Stimulated activated CD8-positive, alpha-beta memory T cell treated with anti-CD3 and anti-CD28 coated beads, Interleukin-7, amount 100 ng/mL, for 48 hours (primary cell): ENCODE measurements at places on chromosomes 2 and 18.

DNA sequence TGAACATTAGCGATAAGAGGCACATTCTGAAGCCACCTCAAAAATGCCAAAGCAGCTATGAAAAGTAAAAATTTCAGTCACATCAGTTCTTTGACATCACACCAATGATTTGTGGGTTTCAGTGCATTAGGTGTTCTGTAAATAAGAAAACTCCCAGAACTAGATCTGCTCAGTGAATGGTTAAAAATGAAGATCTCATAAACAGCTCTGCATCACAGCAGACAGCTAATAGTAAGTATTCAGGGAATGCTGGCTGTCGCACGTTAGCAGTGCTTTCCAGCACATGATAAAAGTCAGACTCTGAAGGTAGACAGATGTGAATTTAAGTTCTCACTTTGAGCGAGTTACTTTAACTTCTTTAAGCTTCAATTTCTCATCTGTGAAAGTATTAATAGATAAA, 154.9 kb downstream of the SATB2 start:
- DNase-seq: no peak

GRCh38 chr2:143356736-143357446, 227.7 kb downstream of the ARHGAP15 start:
- DNase-seq: no peak

- no peak for DNase-seq
Measured at GRCh38 chr2:120949027-120949956, 213.6 kb downstream of the GLI2 start.

DNA sequence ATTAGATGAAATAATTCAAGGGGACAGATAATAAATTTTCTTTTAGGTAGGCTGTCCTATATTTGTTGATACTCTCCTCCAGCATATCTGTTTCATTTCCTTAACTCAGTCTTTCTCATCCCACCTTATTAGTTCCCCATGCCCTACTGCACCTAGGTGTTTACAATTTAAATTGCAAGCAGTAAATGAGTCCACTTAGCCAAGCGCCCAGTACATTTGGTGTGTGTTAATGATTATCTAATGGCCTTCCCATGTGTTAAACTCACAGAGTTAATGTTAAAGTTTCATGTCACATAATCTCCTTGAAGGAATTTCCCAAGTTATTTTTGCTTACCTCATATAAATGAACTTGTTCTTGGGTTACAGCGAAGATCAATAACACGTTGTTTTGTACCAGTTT, 31.2 kb downstream of the ITGB6 start:
- no peak for DNase-seq

- no peak for DNase-seq
Measured at GRCh38 chr2:220916931-220917330, 655.2 kb downstream of the EPHA4 start.

DNA sequence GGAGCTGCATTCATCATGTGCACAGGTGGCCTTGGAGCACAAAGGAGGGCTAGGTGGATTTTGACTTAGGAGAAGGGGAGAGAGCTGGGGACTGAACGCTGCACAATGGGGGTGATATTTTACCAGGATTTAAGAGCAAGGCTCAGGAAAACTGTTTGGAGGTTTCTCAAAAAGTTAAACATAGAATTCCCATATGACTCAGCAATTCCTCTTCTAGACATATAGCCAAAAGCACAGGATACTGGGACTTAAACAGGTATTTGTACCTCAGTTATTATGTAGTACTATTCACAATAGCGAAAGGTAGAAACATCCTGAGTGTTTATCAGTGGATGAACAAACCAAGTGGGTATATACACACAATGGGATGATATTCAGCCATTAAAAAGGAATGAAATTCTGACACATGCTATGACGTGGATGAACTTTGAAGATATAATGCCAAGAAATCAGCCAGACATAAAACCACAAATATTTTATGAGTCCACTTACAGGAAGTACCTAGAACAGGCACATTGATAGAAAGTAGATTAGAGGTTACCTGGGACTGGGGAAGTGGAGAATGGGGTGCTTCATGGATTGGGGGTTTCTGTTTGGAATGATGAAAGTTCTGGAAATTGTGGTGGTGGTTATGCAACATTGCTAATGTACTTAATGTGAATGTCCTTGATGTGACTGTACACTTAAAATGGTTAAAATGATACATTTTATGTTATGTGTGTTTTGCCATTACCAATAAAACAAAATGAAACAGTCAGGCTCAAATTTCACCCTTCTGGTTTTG, 216.9 kb downstream of the HAUS1 start:
- DNase-seq: no peak

DNA sequence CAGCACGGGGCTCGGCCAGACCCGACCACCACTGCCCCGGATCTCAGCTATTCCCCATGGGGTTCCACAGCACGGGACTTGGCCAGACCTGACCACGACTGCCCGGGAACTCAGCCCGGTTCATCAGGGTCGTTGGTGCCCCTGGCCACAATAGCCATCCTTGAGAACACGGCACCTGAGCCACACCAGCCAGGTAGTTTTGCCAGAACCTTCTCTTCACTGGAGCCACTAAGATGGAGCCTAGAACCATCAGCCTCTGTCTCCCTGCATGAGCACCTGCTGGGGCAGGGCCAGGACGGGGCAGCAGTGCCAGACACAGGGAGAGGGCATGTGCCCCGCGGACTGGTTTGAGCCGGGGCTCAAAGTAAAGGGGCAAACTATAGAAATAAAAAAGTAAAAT, 11.4 kb upstream of the KCNG2 start:
- no peak for DNase-seq

GRCh38 chr2:4507661-4508060, 804.3 kb downstream of the DCDC2C start:
- no peak for DNase-seq

GRCh38 chr2:169136885-169137534, 67.6 kb downstream of the DHRS9 start:
- no peak for DNase-seq

DNA sequence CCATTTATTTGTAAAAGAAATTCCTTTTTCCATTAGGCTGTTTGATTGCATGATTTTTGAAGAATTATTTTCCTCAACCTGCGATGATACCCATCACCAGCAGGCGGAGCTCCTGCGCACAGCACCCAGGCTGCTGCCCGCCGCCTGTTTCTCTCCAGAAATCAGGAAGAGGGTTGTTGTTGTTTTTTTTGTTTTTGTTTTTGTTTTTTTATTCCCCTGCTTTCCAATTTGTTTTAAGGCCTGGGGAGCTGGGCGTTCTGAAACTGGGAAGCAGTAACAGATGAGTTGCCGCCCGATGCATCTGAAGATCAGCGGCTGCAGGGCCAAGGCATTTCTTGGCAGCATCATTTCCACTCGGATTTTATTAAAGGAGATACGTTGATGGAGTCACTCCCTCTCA, 132.1 kb downstream of the MBP start:
- peak; percentile 15 for DNase-seq

GRCh38 chr18:38025433-38026038, 459.9 kb upstream of the CELF4 start:
- DNase-seq: no peak

GRCh38 chr2:217943446-217944321, 59.1 kb downstream of the TNS1 start:
- no peak for DNase-seq

- DNase-seq: no peak
Measured at GRCh38 chr2:181575024-181575649, 81.8 kb downstream of the CERKL start.

DNA sequence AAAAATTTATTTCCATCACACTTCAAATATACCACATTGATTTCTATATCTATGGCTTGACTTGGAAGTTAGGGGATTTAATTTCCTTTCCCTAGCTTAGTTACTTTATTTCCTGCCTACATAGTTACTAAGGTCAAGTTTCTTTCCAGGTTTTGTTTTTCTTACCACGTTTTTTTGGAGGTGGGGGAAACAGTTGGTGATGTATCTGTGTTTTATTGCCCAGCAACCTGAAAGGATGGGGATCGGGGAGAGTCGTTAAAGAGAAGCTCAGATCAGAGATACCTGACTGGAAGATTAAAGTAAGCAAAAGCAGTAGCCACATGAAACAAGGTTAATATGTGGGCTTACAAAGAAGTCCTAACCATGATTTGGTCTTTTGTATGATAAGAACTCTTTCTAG, 127.8 kb downstream of the OSBPL6 start:
- no peak for DNase-seq

DNA sequence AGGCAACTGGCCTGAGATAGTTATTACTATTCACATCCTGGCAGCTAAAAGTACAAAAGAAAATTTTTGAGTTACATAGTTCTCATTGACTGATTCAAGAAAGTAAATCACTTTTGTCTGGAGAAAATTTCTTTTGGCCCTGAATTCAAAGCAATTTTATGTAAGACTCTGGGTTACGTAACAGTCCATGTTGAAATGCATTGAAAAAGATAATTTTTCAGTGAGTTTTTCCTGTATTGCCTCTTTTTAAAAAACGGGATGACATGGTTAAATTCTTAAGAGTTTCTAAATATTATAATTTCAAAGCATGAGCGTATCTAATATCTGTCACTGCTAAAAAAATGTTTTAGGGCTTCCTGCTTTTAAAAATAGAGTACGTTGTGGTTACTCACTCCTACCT, 72.7 kb downstream of the ANKRD12 start:
- no peak for DNase-seq

- DNase-seq: no peak
Measured at GRCh38 chr18:58955001-58955400, 90.3 kb downstream of the ZNF532 start.

GRCh38 chr18:8777846-8778245, 72.5 kb downstream of the MTCL1 start:
- DNase-seq: no peak

GRCh38 chr2:169080250-169081069, 11.1 kb downstream of the DHRS9 start:
- DNase-seq: no peak

DNA sequence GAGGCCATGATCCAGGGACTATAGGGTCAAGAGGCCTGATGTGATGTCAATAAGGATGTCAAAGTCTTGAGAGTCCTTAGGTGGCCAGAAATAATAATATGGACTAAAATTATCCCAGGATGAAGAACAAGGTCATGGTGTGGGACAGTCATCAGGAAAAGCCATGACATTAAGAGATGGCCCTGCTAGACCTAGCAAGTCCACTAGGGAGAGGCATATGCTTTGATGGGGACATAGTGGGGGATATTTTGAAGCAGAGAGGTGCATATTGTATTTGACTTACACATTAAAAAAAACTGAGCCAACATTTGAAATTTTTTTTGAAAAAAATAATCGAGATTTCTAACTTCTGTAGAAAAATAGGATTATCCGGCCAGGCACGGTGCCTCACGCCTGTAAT, 53.3 kb upstream of the CXCR4 start:
- DNase-seq: no peak
